Lung (tissue), 17 donors: ENCODE measurements at places on chromosomes 1 and 21. TPM values are rescaled to one million over a fixed set of nuclear protein-coding genes. Genes with fewer than 3 reads are reported as not detected.

The PTAFR gene
- total RNA-seq, result 37.3 TPM

The DNAJC16 gene
- total RNA-seq, result 19.0 TPM

The MX1 gene
- total RNA-seq, result 39.9 TPM

The ACP6 gene
- total RNA-seq, result 14.2 TPM

GRCh38 chr21:42291751-42292562 lies 23.3 kb downstream of the TFF3 start:
- DNase-seq, result no peak
- no peak overlapping the region for H3K27ac ChIP-seq
- no peak overlapping the region for H3K4me3 ChIP-seq
- peaks cover 61% of the 10 kb centered on the region for H3K36me3 ChIP-seq
- H3K27me3 ChIP-seq, result no peaks in the 10 kb centered on the region

DNA sequence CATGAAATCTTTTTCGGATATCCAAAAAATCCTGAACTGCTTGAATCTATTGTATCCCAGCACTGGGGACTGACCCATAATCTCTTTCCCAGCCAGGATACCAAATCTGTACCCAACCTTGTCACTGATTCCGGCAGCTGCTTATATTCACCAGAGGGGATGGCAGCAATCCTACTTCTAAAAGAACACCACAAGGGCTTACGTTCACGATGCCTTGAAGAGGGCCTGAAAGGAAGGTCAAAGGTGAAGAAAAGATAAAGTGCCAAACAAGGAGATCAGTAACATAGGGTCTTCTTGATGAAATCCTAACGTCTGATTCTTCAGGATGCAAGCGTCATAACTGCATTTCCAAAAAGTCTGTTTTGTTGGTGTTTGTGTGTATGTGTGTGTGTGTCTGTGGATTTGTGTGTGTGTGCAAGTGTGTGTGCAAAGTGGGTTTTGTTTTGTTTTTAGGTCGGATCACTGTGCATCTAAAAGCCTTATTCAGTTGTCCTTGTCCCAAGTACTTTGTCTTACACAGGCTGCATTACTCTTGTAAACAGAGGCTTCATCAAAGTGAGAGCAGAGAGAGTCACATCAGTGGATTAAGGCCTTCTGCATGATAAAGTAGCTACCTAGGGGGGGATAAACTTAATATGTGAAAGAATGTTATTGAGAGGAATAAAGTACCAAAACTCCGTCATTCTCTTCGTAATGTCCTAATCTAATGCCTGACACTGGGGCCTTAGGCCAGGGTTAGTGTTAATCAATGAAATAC lies 179.3 kb downstream of the BARHL2 start:
- no peak overlapping the region for H3K27ac ChIP-seq
- no peaks in the 10 kb centered on the region for H3K36me3 ChIP-seq
- H3K4me3 ChIP-seq, result no peak overlapping the region
- no peaks in the 10 kb centered on the region for H3K27me3 ChIP-seq
- no peaks in the 10 kb centered on the region for H3K4me1 ChIP-seq
- DNase-seq, result no peak

- H3K4me3 ChIP-seq, result no peak overlapping the region
- H3K27ac ChIP-seq, result no peak overlapping the region
- no peaks in the 10 kb centered on the region for H3K27me3 ChIP-seq
- peaks cover 18% of the 10 kb centered on the region for H3K36me3 ChIP-seq
- peaks cover 1% of the 10 kb centered on the region for H3K4me1 ChIP-seq
Measured at GRCh38 chr1:11143907-11144306, 44.2 kb upstream of the EXOSC10 start.

DNA sequence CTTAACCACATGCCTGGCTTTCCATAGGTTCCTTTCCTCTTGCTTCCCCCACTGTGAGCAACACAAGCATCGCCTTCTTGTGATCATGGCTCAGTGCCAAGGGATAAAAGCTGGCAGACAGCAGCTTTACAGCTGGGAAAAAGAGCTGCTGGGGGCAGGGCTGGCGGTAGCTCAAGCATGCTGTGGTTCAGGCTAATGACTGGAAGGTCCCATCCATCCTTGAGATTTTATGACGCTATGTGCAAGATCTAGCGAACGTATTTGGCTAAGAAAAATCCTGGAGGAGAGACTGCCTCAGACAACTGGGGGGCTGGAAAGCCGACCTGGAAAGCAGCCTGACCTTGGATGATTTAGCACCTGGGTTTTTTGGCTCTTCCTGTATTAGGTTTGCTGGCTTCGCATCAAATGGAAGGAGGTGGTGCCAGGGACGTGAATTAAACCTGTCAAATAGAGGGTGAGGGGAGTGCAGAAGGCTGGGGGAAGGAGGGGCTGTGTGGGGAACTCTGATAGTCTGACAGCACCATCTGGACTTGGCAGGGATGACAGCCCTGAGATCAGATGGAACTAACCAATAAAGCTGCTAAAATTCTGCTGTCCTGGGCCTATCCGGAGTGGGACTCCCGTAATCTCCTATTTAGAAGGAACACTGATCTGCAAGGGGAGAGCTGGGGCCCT lies 34.8 kb downstream of the ZMYND12 start:
- H3K36me3 ChIP-seq, result no peaks in the 10 kb centered on the region
- H3K4me1 ChIP-seq, result peaks cover 27% of the 10 kb centered on the region
- no peaks in the 10 kb centered on the region for H3K27me3 ChIP-seq

DNA sequence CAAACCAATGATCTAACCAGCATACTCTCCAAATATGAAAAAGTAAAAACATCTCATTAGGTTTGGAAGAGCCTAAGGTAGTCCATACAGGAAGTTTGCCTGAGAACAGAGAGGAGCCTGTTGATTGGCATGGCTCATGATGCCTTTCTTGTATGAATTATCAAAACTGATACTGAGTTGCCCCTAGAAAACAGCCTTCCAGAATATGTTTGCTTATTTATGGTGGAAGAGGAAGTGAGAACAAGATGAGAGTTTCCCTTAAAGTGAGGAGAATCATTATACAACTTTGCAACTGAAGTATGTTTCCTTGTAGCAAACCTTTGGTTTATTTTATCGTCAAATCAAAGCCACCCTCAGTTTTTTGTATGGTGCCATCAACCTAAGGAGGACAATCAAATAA lies 23.8 kb upstream of the KIAA1614 start:
- H3K27me3 ChIP-seq, result no peaks in the 10 kb centered on the region
- H3K27ac ChIP-seq, result no peak overlapping the region
- no peak overlapping the region for H3K4me3 ChIP-seq
- DNase-seq, result no peak
- no peaks in the 10 kb centered on the region for H3K4me1 ChIP-seq
- H3K36me3 ChIP-seq, result no peaks in the 10 kb centered on the region

DNA sequence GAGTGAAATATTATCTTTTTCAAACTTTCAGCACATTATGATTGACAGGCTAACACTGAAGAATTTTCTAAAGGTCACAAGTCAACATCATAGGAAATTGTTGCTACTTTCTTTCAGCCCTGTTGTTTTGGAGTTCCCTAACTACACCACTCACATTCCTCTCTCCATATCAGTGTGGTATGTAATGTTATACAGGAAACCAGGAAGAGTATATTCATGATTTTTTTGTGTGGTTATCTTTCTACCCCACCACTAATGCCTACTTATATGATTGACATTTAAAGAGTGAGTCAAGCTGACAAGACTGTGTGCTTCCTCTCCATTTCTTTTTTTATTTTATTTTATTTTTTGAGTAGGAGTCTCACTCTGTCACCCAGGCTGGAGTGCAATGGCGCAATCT lies 47.8 kb upstream of the PRDM2 start:
- DNase-seq, result no peak
- no peaks in the 10 kb centered on the region for H3K4me1 ChIP-seq
- no peaks in the 10 kb centered on the region for H3K36me3 ChIP-seq
- no peak overlapping the region for H3K27ac ChIP-seq
- no peak overlapping the region for H3K4me3 ChIP-seq

DNA sequence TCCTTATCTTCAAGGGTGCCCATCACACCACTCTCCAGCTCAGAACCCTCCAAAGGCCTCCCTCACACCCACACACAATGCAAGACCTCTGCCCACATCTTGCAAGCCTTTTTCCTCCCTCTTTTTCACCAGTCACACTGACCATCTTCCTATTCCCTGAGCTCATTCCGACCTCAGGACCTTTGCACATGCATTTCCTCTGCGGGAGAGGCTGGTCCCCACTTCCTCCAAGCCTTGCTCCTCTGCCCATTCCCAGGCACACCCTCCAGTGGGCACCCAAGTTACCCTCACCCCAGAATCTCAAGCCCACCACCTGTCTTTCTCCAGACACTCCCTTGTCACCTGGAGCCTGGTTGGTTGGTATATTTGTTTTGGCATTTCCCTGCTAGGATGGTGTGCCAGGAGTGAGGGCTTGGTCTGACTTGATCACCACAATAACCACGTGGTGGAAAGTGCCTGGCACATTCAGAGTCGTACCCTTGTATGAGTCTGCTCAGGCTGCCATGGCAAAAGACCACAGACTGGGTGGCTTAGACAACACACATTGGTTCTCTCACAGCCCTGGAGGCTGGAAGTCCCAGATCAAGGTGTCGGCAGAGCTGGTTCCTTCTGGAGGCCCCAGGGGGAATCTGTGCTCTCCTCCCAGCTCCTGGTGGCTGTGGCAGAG lies 13.2 kb downstream of the MX2 start:
- H3K4me1 ChIP-seq, result peaks cover 2% of the 10 kb centered on the region
- no peak for DNase-seq
- no peaks in the 10 kb centered on the region for H3K27me3 ChIP-seq
- H3K36me3 ChIP-seq, result peaks cover 20% of the 10 kb centered on the region
- no peak overlapping the region for H3K27ac ChIP-seq

GRCh38 chr1:186849271-186849671 lies 20.5 kb downstream of the PLA2G4A start:
- H3K36me3 ChIP-seq, result no peaks in the 10 kb centered on the region
- H3K27ac ChIP-seq, result no peak overlapping the region
- no peak for DNase-seq
- H3K4me3 ChIP-seq, result no peak overlapping the region
- no peaks in the 10 kb centered on the region for H3K4me1 ChIP-seq

DNA sequence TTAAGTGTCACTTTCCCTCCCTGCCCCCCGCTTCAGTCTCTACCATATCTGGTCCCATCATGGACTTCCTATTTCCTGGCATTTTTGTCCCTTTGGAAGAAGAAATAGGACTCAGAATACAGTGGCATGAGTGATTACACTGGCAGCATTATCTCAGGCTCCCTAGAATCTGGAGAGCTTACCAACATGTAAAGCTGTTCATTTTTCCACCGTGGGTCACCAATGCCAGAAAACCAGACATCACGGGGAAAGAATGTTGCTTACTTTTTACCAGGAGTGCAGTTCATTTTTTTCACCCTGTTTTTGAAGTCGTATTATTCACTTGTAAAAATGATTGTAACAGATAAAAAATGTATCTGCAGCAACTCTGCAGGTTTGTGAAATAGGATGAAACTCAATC lies 44.8 kb downstream of the BACH1 start:
- H3K27ac ChIP-seq, result no peak overlapping the region
- H3K4me1 ChIP-seq, result peaks cover 13% of the 10 kb centered on the region
- no peaks in the 10 kb centered on the region for H3K27me3 ChIP-seq

DNA sequence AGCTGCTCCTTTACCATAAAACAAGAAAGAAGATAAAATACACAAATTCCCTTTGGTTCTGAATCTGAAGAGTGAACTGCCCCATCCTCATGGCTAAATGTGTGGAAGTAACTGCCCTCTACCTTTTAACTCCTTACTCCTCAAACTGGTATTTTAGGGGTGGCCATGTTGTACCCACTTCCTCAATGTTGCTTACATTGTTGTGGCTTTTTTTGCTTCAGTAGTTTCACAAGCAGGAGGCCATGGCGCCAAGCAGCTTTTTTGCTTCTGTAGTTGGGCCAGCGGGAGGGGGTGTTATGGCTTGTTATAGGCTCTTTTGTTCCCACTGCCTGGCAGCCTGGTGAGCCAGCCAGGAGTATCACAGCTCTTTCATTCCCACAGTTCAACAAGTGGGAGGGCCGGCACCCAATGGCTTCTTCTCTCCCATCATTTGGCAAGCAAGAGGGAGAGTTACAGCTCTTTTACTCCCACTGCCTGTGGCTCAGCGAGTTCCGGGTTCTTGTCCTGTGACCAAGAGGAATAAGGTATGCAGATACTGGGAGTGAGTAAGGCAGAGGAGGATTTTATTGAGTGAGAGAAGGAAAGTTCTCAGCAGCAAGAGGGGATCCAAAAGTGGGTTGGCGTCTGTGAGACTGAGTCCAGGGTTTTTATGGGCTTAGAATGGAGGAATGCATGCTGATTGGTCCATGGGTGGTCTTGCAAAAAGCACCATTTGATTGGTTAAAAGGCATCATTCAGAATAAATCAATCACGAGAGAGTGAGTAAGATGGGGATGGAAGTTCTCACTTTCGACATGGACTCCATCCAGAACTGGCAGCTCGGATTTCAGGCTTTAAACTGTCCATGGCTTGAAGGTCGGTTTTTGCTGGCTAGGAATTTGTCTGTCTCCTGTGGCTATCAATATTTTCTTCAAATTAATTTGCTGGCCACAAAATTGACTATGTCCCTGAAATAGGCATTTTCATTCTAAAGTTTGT lies 429.6 kb downstream of the HLX start:
- H3K4me1 ChIP-seq, result peaks cover 6% of the 10 kb centered on the region
- H3K4me3 ChIP-seq, result no peak overlapping the region
- no peak for DNase-seq
- H3K27ac ChIP-seq, result no peak overlapping the region
- no peaks in the 10 kb centered on the region for H3K27me3 ChIP-seq

DNA sequence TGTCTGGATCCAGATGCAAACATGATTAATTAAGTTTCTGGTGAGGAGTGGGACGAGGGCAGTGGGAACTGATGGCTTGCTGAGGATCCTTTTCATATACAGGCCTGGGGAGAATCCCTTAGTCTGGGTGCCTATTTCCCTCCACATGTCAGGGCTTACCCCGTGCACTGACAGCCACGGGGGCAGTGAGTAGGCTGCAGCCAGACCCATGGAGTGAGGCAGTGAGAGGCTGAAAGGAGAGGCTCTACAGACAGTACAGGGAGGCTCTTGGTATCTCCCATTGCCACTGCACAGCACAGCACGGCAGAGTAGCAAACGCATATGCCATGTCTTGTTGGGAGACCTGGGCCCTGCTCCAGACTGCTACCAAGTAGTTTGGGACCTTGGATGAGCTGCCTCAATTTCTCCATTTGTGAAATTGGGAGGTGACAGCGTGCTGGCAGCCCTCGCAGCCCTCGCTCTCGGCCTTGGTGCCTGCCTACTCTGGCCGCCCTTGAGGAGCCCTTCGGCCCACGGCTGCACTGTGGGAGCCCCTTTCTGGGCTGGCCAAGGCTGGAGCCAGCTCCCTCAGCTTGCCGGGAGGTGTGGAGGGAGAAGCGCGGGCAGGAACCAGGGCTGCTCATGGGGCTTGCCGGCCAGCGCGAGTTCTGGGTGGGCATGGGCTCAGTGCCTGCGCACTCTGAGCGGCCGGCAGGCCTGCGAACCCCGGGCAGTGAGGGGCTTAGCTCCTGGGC lies 35.3 kb upstream of the HAO2 start:
- no peaks in the 10 kb centered on the region for H3K36me3 ChIP-seq
- no peak overlapping the region for H3K27ac ChIP-seq
- no peak overlapping the region for H3K4me3 ChIP-seq
- DNase-seq, result no peak

DNA sequence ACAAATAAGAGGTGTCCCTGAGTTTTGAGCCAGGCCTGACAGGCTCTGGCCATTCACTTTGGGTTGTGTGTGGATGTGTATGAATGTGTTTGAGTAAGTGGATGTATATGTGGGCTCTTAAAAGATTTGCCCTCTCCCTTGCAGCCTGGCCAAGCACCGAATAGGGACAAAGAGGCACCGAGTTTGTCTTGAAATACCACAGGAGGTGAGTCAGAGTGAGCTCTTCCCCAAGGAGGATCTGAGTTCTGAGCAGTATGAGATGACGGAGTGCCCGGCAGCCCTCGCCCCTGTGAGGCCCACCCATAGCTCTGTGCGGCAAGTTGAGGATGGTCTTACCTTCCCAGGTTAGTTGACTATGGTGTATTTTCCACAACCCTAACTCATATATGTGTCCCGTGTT lies 19.0 kb downstream of the KDM4A start:
- H3K27ac ChIP-seq, result no peak overlapping the region
- no peak overlapping the region for H3K4me3 ChIP-seq
- no peak for DNase-seq
- H3K36me3 ChIP-seq, result peaks cover 45% of the 10 kb centered on the region
